ENCODE measurements at places on chromosomes 6 and 20. TPM values are rescaled to one million over a fixed set of nuclear protein-coding genes. Genes with fewer than 3 reads are reported as not detected.

Gene HLA-DPA1
- 2.4 TPM for total RNA-seq

Gene LAMA2
- 204 TPM for total RNA-seq

Gene APCDD1L
- total RNA-seq: 4.1 TPM

Gene GNAS-AS1
- total RNA-seq: 0.43 TPM

Gene CDH22
- not detected for total RNA-seq

Gene TSHZ2
- 0.63 TPM for total RNA-seq

Gene BANF2
- total RNA-seq: not detected

Gene DNAH8
- total RNA-seq: under 0.01 TPM
